ENCODE measurements at places on chromosomes 16 and 17.

DNA sequence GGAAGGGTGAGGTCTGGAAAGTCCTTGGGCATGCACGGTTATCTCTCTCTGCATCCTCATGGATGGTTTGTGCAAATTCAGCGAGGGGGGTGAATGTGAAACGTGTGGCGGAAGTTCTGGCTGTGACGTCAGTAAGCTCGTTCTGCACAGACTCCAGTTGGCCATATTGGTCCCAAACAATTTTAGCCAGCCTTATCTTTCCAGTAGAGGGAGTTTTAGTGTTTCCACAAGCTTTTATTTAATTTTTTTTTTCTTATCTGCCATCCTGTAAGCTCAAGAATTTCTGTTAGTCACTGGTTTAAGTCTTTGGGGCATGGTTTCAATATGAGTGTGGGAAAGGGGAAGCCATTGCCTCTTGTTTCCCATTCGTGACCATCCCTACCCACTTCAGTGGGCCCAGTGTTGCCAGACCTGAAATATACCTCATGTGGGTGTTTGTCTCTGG is 39.0 kb downstream of the HLF start:
- DNase-seq, result no peak

- DNase-seq, result no peak
Observed at GRCh38 chr17:44293509-44294226, 14.7 kb upstream of the RUNDC3A start.

DNA sequence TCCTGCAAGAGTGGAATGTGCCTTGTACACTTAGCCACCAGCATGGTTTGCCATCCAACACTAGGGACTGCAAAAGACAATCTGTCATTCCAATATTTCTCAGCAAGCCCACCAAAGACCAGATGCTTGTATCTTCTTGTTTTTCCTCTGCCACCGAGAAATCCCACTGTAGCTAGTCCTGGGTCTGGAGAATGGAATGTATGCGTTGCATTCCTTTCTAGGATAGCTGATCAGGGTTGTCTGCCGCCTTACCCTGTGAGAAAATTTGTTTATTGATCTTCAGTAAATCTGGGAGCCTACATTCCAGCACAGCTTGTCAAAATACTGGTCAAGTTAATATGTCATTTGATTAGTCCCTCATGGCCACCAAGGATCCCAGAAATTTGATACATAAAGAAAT is 28.1 kb upstream of the ADAMTS18 start:
- DNase-seq, result no peak

DNA sequence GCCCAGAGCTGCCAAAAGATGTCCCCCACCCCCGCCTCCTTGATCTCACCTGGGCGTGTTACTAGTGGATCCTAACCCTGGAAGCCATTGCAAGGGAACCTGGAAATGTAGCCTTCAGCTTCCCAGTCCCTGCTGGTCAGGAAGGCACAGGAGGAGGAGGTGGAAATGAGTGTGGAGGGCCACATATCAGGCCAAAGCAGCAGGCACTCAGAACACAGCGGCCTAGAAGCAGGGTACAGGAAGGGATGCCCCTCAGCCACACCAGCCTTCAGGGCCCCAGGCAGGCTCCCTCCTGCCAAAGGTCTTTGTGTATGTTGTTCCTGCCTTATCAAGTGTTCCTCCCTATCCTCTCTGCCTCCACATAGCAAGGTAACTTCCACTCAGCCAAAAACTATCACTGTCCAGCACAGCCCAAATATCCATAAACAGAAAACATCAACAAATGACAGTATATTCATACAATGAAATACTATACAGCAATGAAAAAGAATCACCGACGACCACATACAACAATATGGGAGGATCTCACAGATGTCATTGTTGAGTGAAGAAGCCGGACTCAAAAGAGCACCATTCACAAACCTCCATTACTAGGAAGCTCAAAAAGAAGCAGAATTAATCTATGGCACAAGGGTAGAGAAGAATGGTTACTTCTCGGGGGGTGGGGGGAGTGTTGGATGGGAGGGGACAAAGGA is 28.2 kb upstream of the TNFRSF13B start:
- DNase-seq, result no peak

DNA sequence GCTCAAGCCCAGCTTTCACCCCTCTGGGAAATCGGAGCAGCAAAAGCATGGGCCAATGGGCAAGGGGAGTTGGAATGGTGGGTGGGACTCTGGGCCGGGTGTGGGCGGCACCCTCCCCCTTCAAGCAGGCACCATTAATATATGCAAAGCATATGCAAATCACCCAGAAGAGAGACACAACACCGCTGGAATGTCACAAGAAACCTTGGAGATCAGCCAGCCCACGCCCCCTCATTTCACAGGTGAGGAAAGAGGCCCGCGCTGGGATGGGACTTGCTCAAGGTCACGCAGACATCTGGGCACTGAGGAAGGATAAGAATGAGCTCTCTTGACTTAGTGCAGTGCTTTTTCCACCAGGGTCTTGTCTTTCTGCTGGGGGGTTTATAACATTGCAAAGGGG is 4.8 kb downstream of the SRCIN1 start:
- no peak for DNase-seq

- DNase-seq, result no peak
Observed at GRCh38 chr16:57624806-57625500, 3.5 kb upstream of the ADGRG1 start.

- no peak for DNase-seq
Observed at GRCh38 chr16:6835941-6836340, 496.7 kb upstream of the RBFOX1 start.

DNA sequence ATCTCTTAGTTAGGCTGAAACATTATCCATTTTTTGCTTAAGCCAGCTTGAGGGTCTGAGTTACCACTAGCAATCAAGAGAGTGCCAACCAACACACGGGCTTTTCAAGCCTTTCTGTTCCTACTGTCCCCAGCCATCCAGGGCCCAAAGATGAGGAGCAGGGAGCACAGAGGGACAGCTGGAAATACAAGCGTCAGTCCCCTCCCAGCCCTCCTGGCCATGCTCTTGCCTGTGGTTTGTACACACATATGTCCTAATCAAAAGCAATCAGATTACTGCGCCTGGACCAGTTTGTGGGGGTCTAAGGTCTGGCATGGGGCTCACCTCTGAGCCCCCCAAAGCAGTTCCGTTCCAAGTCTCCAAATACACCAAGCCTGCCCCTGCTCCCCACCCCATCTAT is 3.5 kb downstream of the CORO7 start:
- DNase-seq, result no peak

Data from fibroblast of gingiva (primary cell).